T-cell (primary cell): ENCODE measurements at places on chromosomes 2 and 18. TPM values are rescaled to one million over a fixed set of nuclear protein-coding genes. Genes with fewer than 3 reads are reported as not detected.

GRCh38 chr2:229914171-229914570 is 7.6 kb downstream of the TRIP12 start:
- no peak for DNase-seq

PEX13 gene
- total RNA-seq, result 16.6 TPM

KRTCAP3 gene
- total RNA-seq, result 21.0 TPM

DNA sequence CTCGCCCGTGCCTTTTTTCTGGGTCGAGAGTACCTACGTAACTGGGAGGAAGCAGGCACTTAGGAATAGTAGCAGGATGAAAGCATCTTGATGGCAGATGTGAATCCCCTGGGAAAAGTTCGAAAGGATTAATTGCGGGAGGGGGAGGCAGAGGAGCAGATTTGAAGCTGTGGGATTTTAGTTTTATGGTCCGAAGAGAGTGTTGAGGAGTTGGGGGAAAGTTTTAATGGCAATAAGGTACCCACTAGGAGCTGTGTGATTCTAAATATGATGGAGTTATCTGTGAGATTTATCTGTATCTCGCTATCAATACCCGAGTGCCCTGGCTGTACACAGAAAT is 1.1 kb downstream of the AGFG1 start:
- no peak for DNase-seq

DNA sequence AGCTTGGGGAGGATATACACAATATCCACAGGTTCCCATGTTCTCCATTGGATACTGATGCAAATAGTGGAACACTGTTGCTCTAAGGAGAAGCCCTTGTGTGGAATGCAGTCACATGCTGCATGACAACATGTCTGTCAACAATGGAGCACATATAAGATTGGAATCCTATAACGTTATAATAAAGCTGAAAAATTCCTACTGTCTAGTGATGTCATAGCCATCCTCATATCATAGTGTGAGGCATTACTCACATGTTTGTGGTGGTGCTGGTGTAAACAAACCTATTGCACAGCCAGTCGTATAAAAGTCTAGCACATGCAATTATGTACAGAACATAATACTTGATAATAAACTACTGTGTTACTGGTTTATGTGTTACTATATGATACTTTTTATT is 394.7 kb downstream of the FBXO15 start:
- DNase-seq, result no peak

DNA sequence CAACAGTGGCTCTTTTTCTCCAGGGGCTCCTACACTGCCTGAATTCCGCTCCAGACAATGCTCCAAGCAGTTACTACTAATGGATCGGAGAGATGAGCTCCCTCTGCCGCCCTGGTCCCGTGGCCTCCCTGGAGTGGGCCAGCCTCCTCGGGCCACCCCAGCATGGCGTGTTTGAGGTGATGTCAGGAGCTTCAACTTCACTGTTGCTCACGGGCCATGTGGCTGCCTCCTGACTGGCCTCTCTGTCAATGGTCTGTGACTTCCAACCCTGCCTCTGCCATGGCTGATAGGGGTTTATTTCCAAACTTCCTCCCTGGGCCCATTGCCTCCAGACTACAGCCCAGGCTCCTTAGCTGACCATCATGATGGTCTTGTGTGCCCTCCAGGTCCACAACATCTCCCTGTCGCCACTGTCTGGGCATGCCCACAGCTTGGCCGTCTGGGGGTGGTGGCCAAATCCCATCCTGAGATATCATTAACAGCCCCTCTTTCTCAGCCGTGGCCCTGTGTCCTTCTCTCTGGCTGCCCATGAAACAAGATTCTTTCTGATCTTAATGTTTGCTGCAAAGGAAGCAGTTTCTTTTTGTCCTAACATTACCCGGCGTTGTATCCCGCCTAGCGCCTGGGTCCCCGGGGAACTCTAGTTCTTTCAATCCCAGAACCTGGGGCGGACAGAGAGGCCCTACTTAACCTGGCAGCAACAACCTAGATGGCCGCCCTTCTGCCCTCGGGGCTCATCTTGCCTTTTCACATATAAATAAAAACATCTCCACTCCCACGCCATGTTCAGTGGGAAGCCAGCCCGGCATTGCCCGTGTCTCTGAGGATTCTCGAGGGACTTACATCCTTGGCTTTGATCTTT is 38.1 kb downstream of the ATOH8 start:
- no peak for DNase-seq

PCARE gene
- total RNA-seq, result not detected

IL1R1 gene
- 4.5 TPM for total RNA-seq
